MCF 10A (cell line): ENCODE measurements at places on chromosomes 11 and 22. TPM values are rescaled to one million over a fixed set of nuclear protein-coding genes. Genes with fewer than 3 reads are reported as not detected.

The PAK1 gene
- 24.0 and 25.5 TPM in 2 replicates for total RNA-seq

The KDM4D gene
- total RNA-seq = 1.1 and 1.3 TPM in 2 replicates

The SAA4 gene
- not detected in 2 replicates for total RNA-seq

The APOA5 gene
- total RNA-seq = not detected in 2 replicates

The MFNG gene
- total RNA-seq = 0.56 and 1.2 TPM in 2 replicates

DNA sequence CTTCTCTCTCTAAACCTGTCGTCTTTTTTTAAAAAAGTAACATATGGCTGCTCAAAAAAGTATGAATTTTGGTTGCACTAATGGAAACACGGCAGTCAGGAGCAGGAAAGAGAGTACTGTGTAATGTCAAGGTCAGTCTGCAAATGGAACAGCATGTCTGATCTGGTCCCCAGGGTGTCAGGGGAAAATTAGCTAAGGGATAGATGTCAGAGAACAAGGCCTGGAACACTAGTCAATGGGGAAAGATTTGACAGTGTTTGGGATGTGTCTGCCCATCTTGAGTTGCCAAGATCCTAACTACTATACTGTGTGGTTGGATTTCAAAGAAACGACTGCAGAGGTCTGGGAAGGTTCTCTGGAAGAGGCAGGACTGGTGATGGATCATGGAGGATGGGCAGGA lies 65.7 kb upstream of the PHOX2A start:
- no peak for DNase-seq

- no peak for DNase-seq
Observed at GRCh38 chr11:128701086-128701485, 7.2 kb downstream of the FLI1 start.

GRCh38 chr11:74672956-74673692 lies 58.1 kb downstream of the CHRDL2 start:
- peak; percentile 96 for DNase-seq

GRCh38 chr11:102489186-102490145 lies 36.9 kb upstream of the TMEM123 start:
- DNase-seq = no peak

DNA sequence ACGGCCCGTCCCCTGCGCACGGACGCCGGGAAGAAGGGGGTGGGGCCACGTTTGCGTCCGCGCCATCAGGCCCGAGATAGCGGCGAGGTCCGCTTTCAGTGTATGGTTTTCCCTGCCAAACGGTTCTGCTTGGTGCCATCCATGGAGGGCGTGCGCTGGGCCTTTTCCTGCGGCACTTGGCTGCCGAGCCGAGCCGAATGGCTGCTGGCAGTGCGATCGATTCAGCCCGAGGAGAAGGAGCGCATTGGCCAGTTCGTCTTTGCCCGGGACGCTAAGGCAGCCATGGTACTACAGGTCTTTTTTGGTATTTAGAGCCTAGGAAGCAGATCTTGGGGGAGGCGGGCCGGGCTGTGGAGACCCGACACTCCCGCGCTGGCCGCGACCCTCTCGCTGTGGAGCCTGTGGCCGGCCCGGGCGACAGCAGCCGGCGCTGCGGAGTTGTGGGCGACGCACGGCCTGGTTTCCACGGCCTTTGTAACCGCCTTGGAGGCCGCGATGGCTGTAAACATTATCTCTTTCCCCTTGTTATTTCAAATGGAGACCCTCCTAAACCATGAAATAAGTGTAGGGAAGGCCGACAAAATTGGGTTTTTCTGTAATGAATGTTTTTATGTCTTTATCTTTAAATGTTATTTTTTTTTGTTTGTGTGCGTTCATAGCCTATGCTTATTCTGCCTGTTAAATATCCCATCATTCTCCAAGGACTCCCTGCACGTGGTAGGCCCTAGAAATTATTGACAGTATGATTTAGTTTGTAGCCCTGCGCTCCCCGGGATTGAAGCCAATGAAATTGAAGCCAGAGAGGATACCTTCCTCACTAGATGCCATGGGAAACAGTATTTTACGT lies at the start of gene AASDHPPT:
TSS of gene AASDHPPT (plus strand) at position 54 of the 847 bp plus-strand sequence. CDS start at position 103, 49 bp downstream.
- peak; percentile 54 for DNase-seq

DNA sequence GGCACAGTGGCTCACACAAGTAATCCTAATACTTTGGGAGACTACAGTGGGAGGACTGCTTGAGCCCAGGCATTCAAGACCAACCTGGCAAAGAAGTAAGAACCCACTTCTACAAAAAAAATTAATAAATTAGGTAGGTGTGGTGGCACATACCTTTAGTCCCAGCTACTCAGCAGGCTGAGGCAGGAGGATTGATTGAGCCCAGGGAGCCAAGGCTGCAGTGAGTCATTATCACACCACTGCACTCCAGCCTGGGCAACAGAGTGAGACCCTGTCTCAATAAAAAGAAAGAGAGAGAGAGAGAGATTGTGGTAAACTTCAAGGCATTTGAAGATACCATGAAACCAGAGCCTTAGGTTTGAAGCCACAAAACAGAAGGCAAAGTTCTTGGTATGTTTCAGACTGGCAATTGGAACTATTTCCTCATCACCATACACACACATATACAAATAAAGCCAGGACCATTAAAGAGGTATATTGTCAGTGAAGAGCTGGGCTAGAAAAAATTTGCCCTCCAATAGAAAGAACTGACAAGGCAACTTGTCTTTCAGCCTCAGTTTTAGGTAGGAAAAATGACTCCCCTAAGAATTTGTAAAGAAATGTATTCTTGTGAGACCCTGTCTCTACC lies 24.6 kb upstream of the B3GNT6 start:
- DNase-seq = no peak
